ENCODE measurements at places on chromosomes 2 and 18. TPM values are rescaled to one million over a fixed set of nuclear protein-coding genes. Genes with fewer than 3 reads are reported as not detected.

Gene LYPD6
- 3.0 TPM for total RNA-seq

Gene HRH4
- not detected for total RNA-seq

Gene GPR75
- total RNA-seq, result 7.4 TPM

Gene CYTIP
- 4.6 TPM for total RNA-seq

Gene ANKRD23
- 22.7 TPM for total RNA-seq

Gene GPR148
- total RNA-seq, result not detected

Gene CDK15
- total RNA-seq, result not detected

Gene EPB41L3
- 112 TPM for total RNA-seq

Gene FBXO48
- 2.6 TPM for total RNA-seq

Gene VAPA
- 277 TPM for total RNA-seq

Gene OR6B2
- total RNA-seq, result not detected

Gene ZDBF2
- total RNA-seq, result 5.2 TPM

GRCh38 chr18:50970006-50970405 lies 2.2 kb downstream of the ELAC1 start:
- DNase-seq, result peak; percentile 64

DNA sequence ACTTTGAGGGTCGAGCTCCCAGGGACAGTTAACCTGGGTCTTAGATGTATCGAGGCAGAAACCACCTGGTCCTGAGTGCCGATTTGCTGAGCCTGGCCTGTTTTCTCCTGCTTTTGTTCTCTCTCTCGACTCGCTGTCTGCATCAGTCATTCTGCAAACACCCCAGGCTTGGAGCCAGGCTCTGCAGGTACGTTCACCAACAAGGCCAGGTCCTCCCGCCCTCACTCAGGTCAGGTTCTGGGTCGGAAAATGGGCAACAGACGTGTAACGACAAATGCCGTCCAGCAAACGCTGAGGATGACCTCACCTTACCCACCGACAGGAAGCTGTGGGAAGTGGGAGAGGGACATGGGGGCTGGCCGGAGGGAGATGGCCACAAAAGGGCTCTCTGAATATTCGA lies 57.7 kb upstream of the PXDN start:
- DNase-seq, result no peak

GRCh38 chr2:195636890-195637289 lies 20.1 kb upstream of the SLC39A10 start:
- no peak for DNase-seq

- no peak for DNase-seq
These were observed 376.5 kb upstream of the NXPH2 start for GRCh38 chr2:139156730-139157129.

DNA sequence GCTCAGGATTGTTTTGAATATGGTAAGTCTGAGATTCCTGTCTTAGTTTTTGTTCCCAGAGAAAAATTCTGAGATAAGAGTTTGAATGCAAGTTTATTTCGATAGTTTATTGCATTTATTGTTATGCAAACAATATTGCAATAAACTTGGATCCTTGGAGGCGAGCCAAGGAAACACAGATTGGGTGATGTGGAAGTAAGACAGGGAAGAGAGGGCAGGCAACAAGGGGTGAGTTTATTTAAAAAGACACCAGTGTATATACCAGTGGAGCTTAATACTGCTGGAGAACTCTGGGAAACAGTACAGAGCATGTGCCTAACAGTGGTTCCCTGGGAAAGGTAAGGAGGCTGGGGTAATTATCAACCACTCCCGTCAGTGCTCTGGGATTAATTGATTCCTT lies 87.5 kb upstream of the NEDD4L start:
- peak; percentile 81 for DNase-seq

- DNase-seq, result no peak
These were observed 65.8 kb upstream of the ATL2 start for GRCh38 chr2:38442643-38443541.

DNA sequence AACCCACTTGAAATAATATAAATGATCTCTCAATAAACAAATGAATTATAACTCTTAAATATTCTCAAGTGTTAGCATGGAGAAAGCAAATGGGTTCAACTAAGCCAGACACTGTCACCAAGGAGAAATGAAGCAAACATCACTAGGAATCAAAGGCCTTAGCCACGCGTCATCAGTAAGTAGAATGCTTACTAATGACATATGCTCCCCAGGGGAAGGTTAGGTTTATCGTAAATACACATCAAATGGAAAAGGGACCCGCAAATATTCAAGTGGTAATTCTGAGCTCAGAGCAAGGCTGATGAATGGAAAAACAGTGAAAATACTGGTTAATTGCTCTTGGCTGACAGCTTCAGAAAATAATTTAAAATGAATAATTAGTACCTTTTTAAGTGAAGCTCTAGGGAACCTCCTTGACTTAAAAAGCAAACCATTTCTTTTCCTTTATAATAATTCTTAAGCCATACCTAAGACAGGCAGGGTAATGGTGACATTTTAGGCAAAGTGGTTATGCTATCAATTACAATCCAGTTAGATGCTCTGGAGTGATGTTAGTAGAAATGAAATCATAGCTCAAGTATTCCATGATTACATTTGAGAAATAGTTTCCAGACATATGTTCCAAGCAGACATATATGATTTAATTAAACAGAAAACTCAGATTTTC lies 101.5 kb downstream of the ALPK2 start:
- no peak for DNase-seq

DNA sequence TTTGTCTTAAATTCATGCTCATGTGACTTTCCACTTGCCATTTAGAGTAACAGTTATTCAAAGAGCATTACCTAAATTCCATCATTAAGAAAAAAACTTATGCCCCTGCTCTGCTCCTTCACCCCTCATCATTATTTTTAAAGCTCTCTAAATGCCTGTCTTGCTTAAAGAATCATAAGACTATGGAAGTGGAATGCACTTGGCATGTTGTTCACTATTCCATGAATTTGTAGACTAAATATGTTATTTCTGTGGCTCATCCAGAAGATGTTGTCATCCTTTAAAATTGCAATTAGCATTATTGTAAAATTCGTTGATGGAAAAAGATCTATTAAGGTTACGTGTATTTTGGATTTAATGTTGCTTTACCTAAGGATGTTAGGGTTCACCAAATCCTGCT lies 61.8 kb downstream of the FMNL2 start:
- no peak for DNase-seq

GRCh38 chr2:88563129-88563528 lies 64.1 kb downstream of the EIF2AK3 start:
- no peak for DNase-seq

DNA sequence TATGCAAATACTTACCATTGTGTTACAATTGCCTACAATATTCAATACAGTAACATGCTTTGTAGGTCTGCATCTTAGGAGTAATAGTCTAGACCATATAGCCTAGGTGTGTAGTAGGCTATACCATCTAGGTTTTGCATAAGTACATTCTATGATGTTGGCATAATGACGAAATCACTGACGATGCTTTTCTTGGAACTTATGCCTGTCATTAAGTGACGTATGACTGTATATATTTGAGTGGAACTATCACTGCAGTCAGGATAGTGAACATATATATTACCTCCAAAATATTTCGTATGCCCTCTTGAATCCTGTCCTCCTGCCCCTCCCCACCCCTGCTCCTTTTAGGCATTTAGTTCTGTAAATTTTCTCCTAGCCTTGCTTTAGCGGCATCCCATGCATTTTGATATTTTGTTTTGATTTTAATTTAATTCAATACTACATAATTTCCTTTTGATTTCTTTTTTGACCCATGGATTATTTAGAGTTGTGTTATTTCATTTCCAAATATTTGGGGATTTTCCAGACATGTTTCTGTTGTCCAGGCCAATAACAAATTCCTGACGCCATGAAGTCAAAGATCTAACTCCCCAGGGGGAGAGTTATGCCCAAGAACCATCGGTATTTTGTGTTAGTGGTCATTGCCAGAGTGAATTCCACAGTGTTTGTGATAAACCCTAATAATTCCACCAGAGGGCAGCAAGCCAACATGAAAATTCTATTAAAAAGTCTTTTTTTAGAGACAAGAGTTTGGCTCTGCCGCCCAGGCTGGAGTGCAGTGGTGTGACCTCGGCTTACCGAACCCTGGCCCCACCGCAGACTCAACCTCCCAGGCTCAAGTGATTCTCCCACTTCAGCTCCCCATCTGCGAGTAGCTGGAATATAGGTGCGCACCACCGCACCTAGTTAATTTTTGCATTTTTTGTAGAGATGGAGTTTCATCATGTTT lies 24.2 kb upstream of the CASP8 start:
- DNase-seq, result peak; percentile 37

DNA sequence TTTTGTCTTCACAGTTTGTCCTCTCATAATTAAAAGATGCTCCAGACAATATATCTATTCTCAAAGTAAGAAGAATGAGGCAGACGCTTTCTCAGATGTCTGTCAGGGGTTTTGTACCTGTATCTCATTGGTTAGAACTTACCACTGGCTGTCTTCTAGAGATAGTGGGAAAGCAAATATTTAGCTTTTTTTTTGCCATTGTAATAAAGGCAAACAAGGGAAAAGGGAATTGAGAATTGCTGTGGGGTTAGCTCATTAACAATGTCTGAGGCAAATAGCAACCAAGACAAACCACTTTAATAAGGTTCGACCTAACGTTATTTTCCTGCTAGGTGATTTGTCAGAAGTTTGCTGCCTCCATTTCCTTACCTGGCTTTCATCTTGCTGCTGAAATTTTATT lies 30.0 kb downstream of the ZNF638 start:
- DNase-seq, result no peak

DNA sequence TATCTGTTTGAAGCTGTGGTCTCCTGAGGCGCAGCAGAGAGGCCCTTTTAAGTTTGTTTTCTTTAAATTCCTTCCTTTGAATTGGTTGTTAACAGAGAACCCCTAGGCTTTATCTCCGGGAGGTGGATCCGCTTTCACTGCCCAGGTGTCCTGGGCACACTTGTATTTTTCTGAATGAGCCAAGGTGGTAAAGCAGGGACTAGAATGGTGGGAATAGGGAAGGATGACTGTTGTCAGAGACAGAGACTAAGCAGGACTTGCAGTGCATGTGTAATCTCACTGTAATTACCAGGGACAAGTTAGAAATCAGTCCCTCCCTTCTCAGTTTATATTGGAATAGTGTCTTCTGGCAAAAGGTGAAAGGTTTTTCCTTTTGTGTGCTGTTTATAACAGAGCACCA lies 72.8 kb downstream of the PHLPP1 start:
- DNase-seq, result no peak

DNA sequence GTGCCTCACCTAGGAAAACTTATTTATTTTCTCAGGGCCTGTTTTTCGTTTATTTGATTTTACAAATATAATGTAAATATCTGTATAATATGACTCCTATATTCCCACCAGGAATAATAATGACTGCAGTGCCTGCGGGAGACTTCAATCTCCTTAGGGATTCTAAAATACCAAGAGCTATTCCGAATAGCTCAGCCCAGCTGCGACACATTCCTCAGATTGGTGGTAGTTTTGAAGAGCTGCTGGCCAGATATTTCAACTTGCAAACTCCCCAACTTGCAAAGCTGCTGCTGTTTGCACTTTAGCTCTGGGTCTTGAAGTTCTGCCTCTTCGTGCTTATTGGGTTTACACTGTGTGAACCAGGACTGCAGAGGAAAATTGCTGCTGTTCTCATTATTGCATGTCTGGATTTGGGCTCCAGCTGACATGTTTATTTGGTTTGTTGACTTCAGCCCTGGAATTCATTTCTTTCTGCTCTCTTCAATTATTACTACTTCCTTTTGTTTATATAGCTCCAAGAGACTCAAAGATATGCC lies 480.2 kb upstream of the CHST9 start:
- no peak for DNase-seq

GRCh38 chr2:136225950-136226835 lies 108.2 kb upstream of the CXCR4 start:
- DNase-seq, result peak; percentile 54

GRCh38 chr2:17940091-17940630 lies 61.7 kb downstream of the KCNS3 start:
- DNase-seq, result no peak

GRCh38 chr2:152676461-152676860 lies 40.8 kb downstream of the PRPF40A start:
- no peak for DNase-seq

DNA sequence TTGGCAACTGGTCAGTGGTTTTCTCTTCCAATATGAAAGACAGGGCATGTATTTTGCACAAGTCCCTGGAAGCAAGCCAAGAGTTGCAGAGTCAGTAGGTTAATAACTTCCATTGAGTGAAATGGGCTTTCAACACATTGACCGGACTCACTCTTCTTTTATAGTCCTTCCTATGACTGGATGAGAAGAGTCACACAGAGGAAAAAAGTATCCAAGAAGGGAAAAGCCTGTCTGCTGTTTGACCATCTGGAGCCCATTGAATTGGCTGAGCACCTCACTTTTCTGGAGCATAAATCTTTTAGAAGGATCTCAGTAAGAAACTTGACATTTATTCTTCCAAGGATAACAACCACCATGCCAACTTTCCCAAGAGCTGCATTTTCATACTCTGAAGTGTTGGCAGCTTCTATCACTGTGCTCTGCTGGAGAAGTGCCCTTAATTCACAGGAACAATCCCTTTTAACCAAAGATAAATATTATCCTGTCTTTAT lies 45.4 kb downstream of the RASGRP3 start:
- no peak for DNase-seq

DNA sequence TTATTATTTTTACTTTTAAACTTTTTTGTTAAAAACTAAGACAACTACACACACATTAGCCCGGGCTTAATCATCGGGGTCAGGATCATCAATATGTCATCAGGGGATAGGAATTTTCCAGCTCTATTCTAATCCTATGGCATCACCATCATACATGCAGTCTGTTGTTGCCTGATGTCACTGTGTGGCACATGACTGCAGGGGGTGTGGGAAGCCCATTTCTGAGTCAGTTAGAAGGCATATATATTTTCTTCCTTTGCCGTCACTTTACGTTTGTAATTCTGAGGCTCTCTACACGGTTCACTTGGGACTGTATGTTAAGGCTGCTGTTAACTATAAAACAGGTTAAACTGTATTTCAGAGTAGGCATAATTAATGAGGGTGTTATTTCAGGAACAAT lies 144.4 kb upstream of the ITGA6 start:
- DNase-seq, result no peak

- DNase-seq, result no peak
These were observed 108.5 kb upstream of the CYRIA start for GRCh38 chr2:16774091-16774490.

DNA sequence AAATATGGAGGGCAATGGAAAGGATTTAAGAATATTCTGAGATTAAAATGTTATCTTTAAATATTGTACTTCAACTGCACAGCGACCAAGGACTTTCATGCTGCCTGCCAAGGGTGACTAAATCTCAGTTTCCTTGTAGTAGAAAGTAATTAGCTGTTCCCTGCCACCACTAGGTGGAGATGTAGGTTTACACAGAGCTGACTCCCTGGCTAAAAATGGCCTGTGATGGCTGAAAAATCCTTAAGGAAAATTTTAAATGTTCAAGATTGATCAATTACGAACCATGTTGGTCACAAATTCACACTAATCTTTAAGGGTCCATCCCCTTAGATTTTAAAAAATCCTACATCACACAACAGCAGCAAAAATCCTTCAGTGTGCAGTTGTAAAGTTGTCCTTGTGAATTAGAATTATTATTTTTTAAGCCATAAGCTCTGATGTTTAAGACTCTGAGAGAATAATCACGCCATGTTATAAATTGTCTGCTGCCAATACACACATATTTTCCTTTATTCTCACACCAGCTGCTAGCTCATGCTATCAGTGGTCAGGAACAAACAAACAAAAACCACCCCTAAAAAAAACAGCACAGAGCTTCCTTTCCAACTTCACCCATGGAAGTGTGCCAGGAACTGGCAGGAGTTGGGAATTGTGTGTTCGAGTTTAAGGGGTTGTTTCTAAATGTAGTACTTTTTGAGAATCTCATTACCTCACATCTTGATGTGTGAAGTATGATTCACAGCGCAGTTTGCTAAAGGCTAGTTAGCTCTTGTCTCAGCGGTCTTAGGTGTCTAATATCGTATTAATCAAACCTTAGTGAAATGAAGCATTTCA lies 399.8 kb downstream of the TMEM182 start:
- DNase-seq, result no peak

Data from transverse colon (tissue), 4 donors.